ELR (cell line): ENCODE measurements at places on chromosomes 1 and 21.

GRCh38 chr1:202656951-202657646 lies 53.2 kb downstream of the SYT2 start:
- DNase-seq, result peak; percentile 67

DNA sequence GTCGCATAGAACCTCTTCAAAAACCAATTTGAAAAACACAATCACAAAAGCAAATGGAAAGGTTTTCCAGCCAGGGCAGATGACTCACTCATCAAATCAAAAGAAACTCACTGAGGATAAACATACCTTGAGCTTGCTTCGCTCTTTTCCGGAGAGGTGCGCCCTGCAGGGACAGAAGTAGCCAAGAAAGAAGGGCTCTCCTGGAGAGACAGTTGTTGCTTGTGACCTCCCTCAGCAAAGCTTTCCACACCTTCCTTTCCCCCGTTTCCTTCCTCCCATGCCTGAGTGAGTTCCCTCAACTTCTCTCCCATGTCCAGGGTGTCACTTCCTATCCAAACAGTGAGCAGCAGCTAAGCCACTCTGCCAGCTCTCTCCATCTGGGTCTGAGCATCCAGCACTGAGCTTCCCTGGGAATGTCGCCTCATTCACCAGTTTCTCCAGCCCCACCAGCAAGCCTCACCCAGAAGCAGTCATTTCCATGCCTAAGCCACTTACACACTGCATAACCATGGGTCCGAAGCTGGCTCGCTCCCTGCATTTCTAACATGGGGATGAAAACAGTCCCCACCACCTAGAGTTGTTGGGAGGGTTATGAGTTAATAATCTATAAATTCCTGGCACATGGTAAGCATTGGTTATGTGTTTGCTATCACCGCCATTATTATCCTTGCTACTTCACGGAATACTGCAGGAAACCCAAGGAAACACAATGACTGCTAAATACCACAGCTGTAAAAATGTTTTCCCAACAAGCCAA lies 75.0 kb downstream of the PTPN14 start:
- peak; percentile 22 for DNase-seq

DNA sequence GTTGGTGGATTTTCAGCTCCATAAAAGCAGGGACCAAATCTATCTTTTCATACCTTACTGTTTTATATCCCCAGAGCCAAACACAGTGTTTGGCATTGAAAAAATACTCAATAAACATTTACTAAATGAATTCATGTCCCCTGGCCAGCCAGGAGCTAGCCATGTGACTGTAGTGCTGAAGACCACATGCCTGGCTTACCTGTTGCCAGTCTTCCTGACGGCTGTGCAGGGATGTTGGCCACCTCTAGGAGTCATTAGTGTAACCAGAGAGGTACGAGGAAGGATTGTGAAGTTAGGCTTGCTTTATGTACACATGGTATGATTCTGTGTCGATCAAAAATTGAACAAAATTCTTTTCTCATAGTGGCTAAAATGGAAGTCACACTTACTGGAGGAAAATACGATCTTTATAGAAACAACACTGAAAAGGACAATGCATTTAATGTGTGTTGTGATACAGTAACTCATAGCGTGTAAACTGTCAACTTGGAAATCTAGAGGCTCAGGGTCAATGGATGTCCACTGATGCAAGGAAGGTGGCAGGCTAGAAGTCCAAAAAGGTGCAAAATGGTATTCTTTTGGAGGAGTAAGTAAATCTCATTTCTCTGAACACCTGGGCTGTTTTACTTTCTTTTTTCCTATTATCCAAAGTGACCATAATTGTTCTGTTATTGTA lies 60.9 kb downstream of the FGGY start:
- DNase-seq, result no peak

DNA sequence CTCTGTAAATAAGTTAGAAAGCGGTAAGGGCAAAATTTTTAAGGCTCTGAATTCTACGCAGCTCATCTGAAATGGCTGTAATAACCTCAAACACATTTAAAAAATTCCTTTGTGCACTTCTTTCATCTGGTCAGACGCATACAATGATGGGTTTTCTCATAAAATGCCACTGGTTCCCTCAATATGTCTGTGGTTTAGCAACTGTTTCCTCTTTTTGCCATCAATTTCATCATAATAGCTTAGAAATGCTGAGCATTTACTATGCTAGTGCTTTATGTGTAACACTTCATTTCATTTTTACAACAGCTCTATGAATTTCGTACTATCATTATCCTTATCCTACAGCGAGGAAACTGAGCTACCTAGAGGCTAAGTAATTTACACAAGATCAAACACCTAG lies 35.3 kb upstream of the DMRTA2 start:
- no peak for DNase-seq

- DNase-seq, result no peak
Measured at GRCh38 chr1:10160173-10160572, 50.2 kb upstream of the KIF1B start.

DNA sequence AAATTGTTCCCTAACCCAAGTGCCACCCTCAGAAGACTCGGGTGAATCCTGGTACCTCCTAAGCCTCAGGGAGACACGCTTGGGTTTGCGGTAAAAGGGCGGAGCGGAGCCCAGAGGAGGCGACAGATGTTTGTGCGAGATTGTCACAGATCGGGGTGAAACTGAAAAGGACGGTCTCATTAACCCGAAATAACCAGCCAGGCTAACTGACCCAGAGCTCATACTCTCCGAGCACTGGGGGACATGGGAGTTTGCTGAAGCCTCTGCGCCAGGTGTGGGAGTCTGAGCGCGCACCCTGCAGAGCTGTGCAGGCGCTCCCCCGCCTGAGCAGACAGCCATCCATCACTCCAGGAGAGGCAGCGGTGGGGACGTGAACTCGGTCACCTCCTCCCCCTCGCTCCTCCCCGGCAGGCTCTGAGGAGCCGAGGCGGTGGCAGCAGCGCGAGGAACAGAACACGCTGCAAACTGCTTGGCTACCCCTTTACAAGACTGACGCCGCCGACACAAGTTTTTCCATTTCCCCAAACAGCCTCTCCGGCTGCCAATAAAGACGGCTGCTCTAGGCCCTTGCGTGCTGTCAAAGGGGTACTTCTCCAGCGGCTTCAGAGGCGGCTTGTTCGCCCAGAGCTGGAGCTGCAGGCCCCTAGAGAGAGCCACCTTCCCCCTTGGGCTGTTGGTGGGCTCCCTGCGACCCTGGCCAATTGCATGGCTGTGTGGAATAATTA lies 43.5 kb downstream of the RRAGC start:
- no peak for DNase-seq

DNA sequence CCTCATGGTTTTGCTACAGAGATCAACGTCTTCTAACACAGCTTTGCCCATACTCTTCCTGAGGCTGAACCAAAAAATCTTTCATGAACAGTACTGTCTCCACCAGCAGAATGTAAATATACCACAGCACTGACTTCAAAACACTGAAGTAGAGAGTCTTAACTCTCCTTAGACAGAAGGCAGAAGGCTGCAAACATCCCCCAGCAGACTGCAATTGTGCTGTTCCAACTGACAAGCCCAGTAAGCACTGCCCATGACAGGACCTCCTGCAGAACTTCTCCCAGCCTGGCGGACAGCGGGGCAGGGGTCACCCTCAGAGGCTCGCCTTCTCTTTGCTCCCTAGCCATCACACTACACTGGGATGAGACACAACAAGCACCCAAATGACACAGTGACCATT lies 218.7 kb downstream of the RERE start:
- no peak for DNase-seq

- DNase-seq, result no peak
Measured at GRCh38 chr1:3000671-3001470, 20.4 kb upstream of the ACTRT2 start.

GRCh38 chr1:246450611-246451251 lies 56.3 kb downstream of the SMYD3 start:
- DNase-seq, result peak; percentile 58

DNA sequence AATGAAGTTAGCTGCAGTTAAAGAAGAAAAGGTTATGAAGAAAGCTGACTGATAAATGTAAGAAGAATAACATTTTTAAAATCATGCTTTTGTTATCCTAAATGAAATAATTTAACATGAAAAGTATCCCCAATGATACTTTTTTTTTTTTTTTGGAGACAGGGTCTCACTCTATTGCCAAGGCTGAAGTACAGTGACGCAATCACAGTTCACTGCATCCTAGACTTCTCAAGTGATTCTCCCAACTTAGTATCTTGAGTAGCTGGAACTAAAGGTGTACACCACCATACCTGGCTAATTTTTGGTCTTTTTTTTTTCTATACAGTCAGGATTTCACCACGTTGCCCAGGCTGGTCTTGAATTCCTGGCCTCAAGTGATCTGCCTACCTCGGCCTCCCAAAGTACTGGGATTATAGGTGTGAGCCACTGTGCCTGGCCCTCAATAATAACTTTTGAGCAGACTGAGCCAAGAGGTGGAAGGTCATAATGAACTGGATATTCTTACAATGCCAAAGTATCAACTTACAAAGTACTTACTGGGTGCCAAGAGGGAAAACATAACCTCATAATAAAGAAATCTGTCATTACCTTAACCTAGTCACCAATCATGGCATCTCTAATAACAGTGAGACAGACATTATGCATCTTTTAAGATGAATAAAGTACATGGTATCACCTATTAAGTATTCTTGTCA lies 94.5 kb downstream of the EVI5 start:
- no peak for DNase-seq

DNA sequence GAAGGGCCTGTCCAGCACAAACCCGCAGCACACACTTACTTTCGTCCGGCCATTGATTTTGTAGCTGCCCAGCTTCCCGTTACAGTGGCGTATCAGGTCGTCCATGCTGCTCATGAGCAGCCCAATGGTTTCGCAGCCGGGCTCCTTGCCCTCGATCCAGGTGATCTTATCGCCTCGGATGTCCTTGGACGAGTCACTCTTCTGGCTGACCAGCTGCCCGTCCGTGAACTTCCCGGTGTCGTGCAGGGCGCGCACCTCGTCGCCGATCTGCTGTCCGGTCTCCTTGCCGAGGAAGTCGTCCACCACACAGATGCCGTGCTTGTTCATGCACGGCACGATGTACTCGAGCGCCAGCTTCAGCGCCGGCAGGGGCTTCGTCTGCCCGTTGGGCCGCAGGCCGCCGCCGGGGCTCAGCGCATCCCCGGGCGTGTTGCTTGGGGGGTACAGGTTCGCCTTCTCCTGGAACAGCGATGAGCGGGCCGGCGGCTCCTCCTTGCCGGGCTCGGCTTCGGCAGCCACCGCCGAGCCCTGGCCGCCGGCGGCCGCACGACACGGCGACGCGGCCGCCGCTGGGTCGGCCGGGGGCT lies 1.0 kb downstream of the EGLN1 start:
- peak; percentile 58 for DNase-seq

GRCh38 chr1:166840309-166841274 lies 1.3 kb downstream of the POGK start:
- DNase-seq, result no peak

GRCh38 chr1:224338150-224338838 lies 8.3 kb upstream of the NVL start:
- peak; percentile 4 for DNase-seq

DNA sequence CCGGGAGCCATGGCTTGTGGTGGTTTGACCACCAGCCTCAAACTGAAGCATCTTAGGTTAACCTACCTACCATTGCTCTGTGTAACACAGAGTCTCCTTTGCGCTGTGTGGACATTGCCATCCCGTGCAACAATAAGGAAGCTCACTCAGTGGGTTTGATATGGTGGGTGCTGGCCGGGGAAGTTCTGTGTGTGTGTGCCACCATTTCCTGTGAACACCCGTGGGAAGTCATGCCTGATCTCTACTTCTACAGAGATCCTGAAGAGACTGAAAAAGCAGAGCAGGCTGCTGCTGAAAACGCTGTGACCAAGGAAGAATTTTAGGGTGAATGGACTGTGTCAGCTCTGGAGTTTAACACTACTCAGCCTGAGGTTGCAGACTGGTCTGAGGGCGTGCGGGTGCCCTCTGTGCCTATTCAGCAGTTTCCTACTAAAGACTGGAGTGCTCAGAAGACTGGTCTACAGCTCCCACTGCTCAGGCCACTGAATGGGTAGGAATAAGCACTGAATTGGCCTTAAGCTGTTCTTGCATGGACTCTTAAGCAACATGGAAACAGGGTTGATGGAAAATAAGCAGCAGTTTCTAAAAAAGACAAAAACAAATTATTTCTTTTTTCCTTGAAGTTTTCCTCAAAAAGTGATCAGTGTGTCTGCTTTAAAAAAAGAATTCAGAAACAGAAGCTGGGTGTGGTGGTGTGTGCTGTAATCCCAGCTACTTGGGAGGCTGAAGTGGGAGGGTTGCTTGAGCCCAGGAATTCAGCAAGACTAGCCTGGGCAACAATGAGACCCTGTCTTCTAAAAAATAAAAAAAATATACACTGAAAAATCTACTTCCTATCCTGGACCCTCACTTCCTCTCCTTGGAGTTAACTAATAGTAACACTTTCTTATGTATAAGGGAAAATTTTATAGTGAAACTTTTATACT lies 14.6 kb downstream of the CEP350 start:
- DNase-seq, result no peak

GRCh38 chr1:12778061-12778460 lies 4.5 kb downstream of the PRAMEF12 start:
- DNase-seq, result no peak

GRCh38 chr21:39397646-39398385 lies 47.8 kb downstream of the LCA5L start:
- DNase-seq, result no peak

DNA sequence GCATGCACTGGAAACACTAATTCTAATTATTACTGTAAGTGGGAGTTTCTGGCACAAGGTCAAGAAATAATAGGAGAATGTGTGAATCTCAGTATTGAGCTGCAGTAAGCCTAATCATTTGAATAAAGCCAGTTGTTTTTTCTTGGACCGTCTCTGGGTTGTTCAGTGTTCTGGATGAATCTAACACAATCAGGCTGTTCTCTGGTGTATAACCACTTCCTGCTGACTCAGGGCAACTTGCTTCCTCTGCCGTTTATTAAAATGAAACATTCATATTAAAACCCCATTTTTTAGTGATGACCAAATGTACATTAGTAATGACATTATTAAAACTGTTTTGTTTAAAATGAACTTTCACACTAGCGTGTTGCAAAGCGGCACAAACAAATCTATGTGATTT lies 273.1 kb upstream of the SNX7 start:
- peak; percentile 96 for DNase-seq
